Esophagus (tissue), 2 donors: ENCODE measurements at places on chromosomes 7 and 10. TPM values are rescaled to one million over a fixed set of nuclear protein-coding genes. Genes with fewer than 3 reads are reported as not detected.

GHRHR gene
- not detected for polyA plus RNA-seq

ZNF862 gene
- polyA plus RNA-seq = 8.4 TPM

CPN1 gene
- polyA plus RNA-seq = not detected

AASS gene
- 4.3 TPM for polyA plus RNA-seq

ITIH2 gene
- not detected for polyA plus RNA-seq

OGDHL gene
- 0.10 TPM for polyA plus RNA-seq

OR2A14 gene
- not detected for polyA plus RNA-seq

WNT2 gene
- polyA plus RNA-seq = not detected
